Activated T-helper 17 cell treated with anti-CD3 and anti-CD28 coated beads, Interleukin-2, amount 50 U/mL, for 72 hours (primary cell): ENCODE measurements at places on chromosomes 1 and 21.

DNA sequence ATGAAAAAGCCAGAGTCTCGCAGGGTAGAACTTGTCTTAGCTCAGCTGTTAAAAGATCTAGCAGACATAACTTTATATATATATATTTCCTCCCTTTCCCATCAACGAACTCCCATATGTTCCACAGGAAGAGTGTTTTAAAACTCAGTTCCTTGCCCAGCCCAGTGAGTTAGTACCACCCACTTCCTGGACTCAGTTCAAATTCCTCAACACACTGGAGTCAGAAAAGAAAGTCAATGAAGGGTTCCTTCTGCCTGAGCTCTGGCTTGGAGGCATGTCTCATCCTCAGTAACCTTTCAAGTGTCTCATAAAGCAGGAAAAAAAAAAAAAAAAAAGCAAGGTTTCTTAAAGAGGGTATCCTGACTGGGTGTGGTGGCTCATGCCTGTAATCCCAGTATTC is 15.6 kb downstream of the TPM3 start:
- H3K36me3 ChIP-seq: peaks cover 98% of the 10 kb centered on the region
- no peaks in the 10 kb centered on the region for H3K27me3 ChIP-seq
- H3K4me3 ChIP-seq: peak overlapping the region; percentile 90
- no peak overlapping the region for H3K27ac ChIP-seq
- no peak for ATAC-seq

DNA sequence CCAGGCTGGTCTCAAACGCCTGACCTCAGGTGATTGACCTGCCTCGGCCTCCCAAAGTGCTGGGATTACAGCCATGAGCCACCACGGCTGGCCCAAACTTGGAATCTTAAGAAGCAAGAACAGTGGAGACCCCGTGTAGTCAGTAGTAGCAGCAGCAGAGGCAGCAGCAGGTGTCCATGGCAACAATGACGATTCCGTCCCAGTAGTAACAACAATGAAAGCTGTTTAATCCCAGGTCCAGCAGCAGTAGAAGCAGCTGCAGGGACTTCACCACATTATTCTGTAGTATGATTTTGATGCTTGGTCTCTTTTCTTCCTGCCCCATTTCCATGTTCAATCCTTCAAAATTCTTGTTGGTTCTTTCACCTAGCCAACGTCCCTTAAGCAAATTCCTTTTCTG is 69.6 kb upstream of the KCTD3 start:
- no peak overlapping the region for H3K27ac ChIP-seq
- H3K4me1 ChIP-seq: no peaks in the 10 kb centered on the region
- no peaks in the 10 kb centered on the region for H3K36me3 ChIP-seq
- ATAC-seq: no peak
- no peak overlapping the region for H3K4me3 ChIP-seq
- peaks cover 12% of the 10 kb centered on the region for H3K27me3 ChIP-seq

GRCh38 chr1:94709891-94710581 is 110.1 kb upstream of the SLC44A3 start:
- no peak for ATAC-seq
- no peak overlapping the region for H3K27ac ChIP-seq
- no peaks in the 10 kb centered on the region for H3K4me1 ChIP-seq
- no peaks in the 10 kb centered on the region for H3K36me3 ChIP-seq

DNA sequence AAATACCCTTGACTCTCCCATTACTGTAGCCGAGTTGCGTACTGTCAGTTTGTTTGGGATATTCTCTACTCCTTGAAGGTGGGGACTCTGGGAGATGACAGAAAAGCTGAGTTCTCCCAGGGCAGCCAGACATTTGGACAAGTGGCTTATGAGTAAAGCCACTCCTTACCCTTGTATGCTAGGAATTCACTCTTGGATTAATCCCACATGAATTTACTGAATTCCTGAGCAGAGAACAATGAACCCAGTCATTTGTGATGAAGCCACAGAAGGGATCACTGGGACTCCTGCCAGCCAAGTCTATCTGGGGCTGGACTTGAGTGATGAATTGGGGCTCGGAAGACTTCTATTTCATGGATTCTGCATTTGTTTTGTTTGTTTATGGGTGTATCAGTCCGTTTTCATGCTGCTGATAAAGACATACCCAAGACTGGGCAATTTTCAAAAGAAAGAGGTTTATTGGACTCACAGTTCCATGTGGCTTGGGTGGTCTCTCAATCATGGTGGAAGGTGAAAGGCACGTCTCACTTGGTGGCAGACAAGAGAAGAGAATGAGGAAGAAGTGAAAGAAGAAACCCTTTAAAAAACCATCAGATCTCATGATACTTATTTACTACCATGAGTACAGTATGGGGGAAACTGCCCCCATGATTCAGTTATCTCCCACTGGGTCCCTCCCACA is 25.1 kb downstream of the C1orf116 start:
- H3K4me3 ChIP-seq: no peak overlapping the region
- no peak overlapping the region for H3K27ac ChIP-seq
- peaks cover 6% of the 10 kb centered on the region for H3K4me1 ChIP-seq
- no peaks in the 10 kb centered on the region for H3K36me3 ChIP-seq

GRCh38 chr1:38474738-38475623 is 384.6 kb downstream of the RRAGC start:
- no peak for ATAC-seq
- H3K36me3 ChIP-seq: no peaks in the 10 kb centered on the region
- peaks cover 3% of the 10 kb centered on the region for H3K4me1 ChIP-seq
- H3K4me3 ChIP-seq: peak overlapping the region; percentile 38
- peaks cover 39% of the 10 kb centered on the region for H3K27me3 ChIP-seq

DNA sequence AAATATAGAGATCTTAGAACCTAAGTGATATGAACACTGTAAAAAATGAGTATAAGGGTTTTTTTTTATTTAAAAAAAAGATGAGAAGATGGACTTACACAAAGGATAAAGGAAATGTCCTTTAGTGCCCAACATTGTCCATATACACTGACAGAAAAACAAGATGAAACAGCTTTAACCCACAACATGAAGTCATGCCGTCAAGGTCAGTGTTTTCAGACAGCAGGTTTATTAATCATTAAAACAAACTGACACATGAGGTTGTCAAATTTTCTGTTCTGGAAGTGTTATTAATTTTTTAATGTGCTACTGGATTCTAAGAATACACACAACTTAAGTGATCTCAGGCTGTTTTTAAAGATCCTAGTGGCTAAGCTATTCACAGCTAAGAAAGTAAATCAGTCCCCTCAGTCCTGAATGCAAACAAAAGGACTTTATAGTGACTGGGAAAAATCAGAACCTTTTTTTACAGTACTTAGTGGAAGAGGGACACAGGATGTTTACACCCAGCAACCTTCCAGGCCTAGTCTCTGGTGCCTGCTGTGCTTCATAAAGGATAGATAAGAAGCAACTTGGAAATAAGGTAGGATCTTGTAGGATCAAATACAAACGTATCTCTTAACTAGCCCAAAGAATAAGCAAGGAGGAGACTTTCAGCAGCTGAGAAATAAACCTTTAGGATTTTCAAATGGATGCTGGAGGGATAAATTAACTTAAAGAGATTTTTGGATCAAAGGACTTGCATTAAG is 21.9 kb upstream of the PKN2 start:
- no peaks in the 10 kb centered on the region for H3K36me3 ChIP-seq
- H3K27me3 ChIP-seq: peaks cover 5% of the 10 kb centered on the region

DNA sequence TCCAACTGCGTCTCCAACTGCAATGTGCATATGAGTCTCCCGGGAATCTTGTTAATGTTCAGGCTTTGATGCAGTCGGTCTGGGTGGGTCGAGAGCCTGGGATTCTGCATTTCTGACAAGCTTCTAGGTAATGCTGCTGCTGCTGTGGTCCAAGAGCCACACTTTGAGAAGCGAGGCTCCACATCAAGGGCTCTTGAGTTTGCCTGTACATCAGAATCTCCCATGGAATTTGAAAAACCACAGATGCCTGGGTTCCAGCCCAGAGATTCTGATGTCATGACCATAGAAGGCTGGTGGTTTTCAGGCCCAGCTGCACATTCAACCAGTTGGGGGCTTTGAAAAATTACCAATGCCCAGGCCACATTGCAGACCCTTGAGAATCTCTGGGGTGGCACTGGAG is 93.9 kb upstream of the TARDBP start:
- H3K36me3 ChIP-seq: no peaks in the 10 kb centered on the region
- no peak overlapping the region for H3K27ac ChIP-seq
- H3K27me3 ChIP-seq: peaks cover 19% of the 10 kb centered on the region
- peak overlapping the region; percentile 22 for H3K4me3 ChIP-seq

- H3K36me3 ChIP-seq: no peaks in the 10 kb centered on the region
- ATAC-seq: no peak
- no peaks in the 10 kb centered on the region for H3K27me3 ChIP-seq
- H3K4me3 ChIP-seq: no peak overlapping the region
Observed at GRCh38 chr21:16186742-16187141, 457.0 kb downstream of the USP25 start.

- peaks cover 23% of the 10 kb centered on the region for H3K27me3 ChIP-seq
- no peak overlapping the region for H3K27ac ChIP-seq
- no peaks in the 10 kb centered on the region for H3K36me3 ChIP-seq
- H3K4me1 ChIP-seq: no peaks in the 10 kb centered on the region
- no peak for ATAC-seq
Observed at GRCh38 chr1:94258873-94259331, 21.5 kb upstream of the ARHGAP29 start.

- H3K4me1 ChIP-seq: peaks cover 3% of the 10 kb centered on the region
- no peak overlapping the region for H3K27ac ChIP-seq
- no peak overlapping the region for H3K4me3 ChIP-seq
- peak; percentile 11 for ATAC-seq
- no peaks in the 10 kb centered on the region for H3K36me3 ChIP-seq
Observed at GRCh38 chr1:202037706-202038296, 27.4 kb downstream of the ELF3 start.

GRCh38 chr21:25967181-25967900 is 203.2 kb downstream of the APP start:
- peaks cover 41% of the 10 kb centered on the region for H3K36me3 ChIP-seq
- no peaks in the 10 kb centered on the region for H3K4me1 ChIP-seq
- H3K27me3 ChIP-seq: no peaks in the 10 kb centered on the region

GRCh38 chr1:8267307-8267706 is 50.6 kb upstream of the SLC45A1 start:
- no peak overlapping the region for H3K4me3 ChIP-seq
- peaks cover 6% of the 10 kb centered on the region for H3K27me3 ChIP-seq
- H3K36me3 ChIP-seq: no peaks in the 10 kb centered on the region
- ATAC-seq: no peak
- no peak overlapping the region for H3K27ac ChIP-seq
- H3K4me1 ChIP-seq: no peaks in the 10 kb centered on the region

DNA sequence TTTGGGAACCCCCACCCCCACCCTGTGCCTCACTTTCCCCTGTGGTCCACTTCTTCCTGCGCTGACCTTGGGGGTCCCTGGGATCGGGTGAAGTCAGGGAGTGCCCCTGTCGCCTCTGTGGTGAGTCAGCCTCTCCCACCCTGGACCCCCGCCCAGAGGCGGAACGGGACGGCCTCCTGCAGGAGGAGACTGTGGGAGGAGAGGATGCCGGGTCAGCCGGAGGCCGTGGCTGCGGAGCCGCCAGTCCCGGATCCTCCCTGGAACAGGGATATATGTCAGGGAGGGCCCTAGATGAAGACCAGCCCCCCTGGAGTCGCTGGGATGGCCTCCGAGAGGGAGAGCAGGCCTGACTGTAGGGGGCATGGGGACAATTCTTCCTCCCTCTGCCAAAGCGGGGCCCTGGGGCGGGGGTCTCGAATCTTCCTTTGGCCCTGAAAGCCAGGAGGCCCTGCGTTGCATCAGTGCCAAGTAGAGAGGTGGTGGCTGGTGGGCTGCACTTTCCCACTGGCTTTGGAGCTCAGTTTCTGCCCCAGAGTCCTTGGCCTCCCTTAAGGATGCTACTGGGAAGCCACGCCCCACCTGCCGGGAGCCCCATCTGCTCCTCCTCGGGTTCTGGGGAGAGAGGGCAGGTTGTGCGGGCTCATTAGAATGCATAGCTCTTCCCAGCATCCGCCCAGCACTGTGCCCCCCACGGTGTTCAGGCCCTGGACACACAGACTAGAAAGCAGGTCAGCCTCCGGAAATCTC is 930 bp downstream of the ARHGEF10L start:
- H3K4me1 ChIP-seq: no peaks in the 10 kb centered on the region
- no peak overlapping the region for H3K27ac ChIP-seq
- peak overlapping the region; percentile 22 for H3K4me3 ChIP-seq
- peaks cover 47% of the 10 kb centered on the region for H3K27me3 ChIP-seq

GRCh38 chr1:50521703-50522102 is 98.5 kb upstream of the DMRTA2 start:
- no peak overlapping the region for H3K4me3 ChIP-seq
- no peaks in the 10 kb centered on the region for H3K4me1 ChIP-seq
- peaks cover 24% of the 10 kb centered on the region for H3K36me3 ChIP-seq
- H3K27me3 ChIP-seq: no peaks in the 10 kb centered on the region
- no peak overlapping the region for H3K27ac ChIP-seq

- no peak overlapping the region for H3K27ac ChIP-seq
- peaks cover 79% of the 10 kb centered on the region for H3K36me3 ChIP-seq
- peaks cover 20% of the 10 kb centered on the region for H3K27me3 ChIP-seq
- H3K4me3 ChIP-seq: no peak overlapping the region
Observed at GRCh38 chr1:203049576-203050180, 23.4 kb downstream of the PPFIA4 start.

DNA sequence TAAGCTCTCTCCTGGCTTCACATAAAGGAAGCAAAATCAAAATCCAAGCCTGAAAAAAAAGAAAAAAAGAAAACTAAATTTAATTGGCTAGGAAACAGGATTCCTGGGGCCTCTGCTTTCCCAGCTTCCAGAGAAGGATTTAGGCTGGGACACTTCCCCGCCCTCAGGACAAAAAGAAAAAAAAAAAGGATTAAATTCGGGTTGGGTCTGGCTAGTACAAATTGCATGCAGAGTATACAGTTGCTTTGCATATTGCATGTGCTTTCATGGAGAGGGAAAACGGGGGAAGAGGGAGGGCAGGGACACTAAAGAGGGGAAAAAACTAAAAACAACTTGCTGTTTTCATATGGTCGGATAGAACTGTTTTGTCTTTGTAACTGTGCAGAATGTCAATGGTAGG is 42.7 kb downstream of the OLIG1 start:
- ATAC-seq: no peak
- H3K4me1 ChIP-seq: peaks cover 16% of the 10 kb centered on the region
- H3K36me3 ChIP-seq: no peaks in the 10 kb centered on the region

DNA sequence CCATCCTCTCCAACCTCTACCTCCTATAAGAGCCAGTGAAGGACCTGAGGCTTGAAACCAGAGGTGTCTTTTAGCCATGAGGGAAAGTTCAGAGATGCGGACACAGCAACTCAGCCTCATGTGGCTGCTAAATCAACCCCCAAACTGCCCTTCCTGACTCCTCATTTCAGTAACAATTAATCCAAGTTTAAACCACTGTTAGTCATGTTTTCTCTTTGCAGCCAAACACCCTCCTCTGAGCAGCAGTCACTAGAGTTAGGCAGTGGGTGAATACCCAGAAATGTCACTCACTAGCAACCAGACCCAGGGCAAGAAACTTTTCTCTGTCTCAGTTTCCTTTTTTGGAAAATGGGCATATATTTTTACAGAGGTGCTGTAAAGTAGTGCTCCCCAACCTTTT is 71.2 kb downstream of the KCNJ15 start:
- H3K4me3 ChIP-seq: no peak overlapping the region
- H3K27me3 ChIP-seq: peaks cover 7% of the 10 kb centered on the region
- H3K27ac ChIP-seq: no peak overlapping the region
- no peaks in the 10 kb centered on the region for H3K36me3 ChIP-seq

DNA sequence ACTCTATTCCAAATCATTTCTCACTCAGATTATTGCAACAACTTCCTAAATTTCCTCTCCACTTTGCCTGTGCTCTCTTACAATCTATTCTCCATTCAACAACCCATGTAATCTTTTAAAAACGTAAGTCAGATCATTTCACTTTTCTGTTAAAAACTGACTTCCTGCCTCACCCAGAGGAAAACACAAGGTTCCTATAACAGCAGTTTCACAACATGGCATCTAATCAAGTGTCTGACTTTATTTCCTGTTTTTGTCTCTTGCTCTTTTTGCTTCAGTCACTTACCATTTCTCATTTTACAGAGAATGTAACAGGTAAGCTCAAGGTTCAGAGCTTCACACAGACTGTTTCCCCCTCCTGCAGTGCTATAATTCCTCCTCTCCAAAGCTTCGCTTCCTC is 560.7 kb downstream of the LRRIQ3 start:
- H3K36me3 ChIP-seq: no peaks in the 10 kb centered on the region
- no peaks in the 10 kb centered on the region for H3K27me3 ChIP-seq
- no peak overlapping the region for H3K4me3 ChIP-seq
- no peak for ATAC-seq
- no peak overlapping the region for H3K27ac ChIP-seq
